WTC11 (cell line): ENCODE measurements at places on chromosomes 7 and 10. TPM values are rescaled to one million over a fixed set of nuclear protein-coding genes. Genes with fewer than 3 reads are reported as not detected.

- no peak for DNase-seq
Observed at GRCh38 chr10:29959586-29959985, 99.8 kb downstream of the JCAD start.

Gene CEP55
- 15.7 to 17.3 TPM (median 15.8 TPM) in 3 replicates for total RNA-seq

DNA sequence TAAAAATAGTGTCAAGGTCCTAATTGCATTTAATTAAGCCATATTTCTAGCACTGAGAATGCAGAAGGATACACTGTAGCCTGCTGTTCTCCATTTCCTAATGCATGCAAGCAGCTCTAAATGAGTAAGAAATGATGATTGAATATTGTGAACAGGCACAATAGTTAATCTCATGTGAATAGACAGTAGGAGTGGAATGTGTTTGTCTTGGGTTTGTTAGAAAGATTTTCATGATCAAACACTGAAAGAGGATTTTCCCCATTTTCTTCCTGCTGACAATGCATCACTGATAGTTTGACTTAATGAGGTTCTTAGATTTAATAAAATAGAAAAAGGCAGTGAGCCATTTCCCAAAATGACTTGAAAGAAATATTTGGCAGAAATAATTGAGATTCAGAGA is 43.1 kb upstream of the TRUB1 start:
- no peak for DNase-seq

Gene HOXA1
- total RNA-seq = not detected in 3 replicates

Gene CCL24
- total RNA-seq = not detected in 3 replicates

DNA sequence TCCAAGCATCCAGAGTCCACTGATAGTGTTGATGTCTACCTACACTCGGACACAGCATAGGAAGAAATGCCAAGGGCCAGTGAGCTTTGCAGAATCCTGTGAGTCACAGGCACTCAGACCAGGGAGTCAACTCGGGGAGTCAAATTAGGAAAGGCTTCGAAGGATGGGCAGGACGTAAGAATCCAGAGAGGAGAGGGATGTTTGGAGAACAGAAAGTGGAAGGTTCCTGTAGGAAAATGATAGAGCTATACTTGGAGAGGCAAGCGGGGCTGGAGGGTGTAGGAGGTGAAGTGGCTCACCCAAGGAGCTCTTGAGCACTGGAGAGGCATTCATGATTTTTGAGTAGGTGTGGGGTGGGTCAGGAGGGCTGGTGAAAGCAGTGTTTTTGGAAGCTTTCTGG is 3.0 kb downstream of the ZYX start:
- DNase-seq = no peak

- no peak for DNase-seq
Observed at GRCh38 chr10:47136866-47137265, 163.1 kb upstream of the GDF10 start.

DNA sequence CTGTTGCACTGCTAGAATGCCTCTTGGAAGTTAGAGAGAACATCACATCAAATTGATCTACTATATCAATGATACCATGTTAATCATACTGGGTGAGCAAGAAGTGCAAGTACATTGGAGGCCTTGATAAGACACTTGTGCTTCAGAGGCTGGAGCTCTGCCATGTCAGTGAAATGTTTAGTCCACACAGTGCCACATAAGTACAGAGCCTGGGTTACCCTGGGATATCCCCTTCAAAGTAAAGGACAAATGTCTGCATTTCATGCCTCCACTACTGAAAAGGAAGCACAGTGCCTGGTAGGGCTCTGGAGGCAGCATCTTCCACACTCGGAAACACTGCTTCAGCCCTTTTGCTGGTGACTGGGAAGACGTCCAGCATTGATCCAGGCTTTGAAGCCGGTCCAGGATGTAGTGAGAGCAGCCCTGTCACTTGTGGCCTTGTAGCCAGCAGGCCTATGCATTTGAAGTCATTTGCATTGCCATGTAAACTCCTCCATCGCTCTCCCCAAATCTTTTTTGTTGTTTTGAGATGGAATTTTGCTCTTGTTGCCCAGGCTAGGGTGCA is 15.7 kb upstream of the STN1 start:
- DNase-seq = no peak

Gene ARHGEF35
- 28.1 to 39.2 TPM (median 37.0 TPM) in 3 replicates for total RNA-seq

DNA sequence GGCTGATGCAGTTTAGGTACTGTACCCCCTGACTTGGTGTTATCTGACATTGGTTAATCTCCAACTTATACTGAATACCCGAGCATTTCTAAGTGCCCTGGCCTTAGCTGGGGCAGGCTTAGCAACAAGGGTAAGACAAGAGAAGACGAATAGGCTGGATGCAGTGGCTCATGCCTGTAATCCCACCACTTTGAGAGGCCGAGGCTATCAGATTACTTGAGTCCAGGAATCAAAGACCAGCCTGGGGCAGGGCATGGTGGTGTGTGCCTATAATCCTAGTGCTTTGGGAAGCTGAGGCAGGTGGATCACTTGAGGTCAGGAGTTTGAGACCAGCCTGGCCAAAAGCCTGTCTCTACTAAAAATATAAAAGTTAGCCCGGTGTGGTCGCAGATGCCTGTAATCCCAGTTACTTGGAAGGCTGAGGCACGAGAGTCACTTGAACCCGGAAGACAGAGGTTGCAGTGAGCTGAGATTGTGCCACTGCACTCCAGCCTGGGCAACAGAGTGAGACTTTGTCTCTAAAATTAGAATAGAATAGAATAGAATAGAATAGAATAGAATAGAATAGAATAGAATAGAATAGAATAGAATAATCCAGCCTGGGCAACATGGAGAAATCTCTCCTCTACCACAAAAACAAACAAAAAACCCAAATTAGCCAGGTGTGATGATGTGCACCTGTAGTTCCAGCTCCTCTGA is 108.9 kb downstream of the BICC1 start:
- DNase-seq = no peak

Gene SYT15
- total RNA-seq = 1.2 to 1.6 TPM (median 1.5 TPM) in 3 replicates

GRCh38 chr10:104445359-104445758 is 91.7 kb downstream of the CFAP58 start:
- DNase-seq = no peak

Gene CYP26A1
- 2.1 to 3.4 TPM (median 3.1 TPM) in 3 replicates for total RNA-seq

- DNase-seq = no peak
Observed at GRCh38 chr10:72694476-72695369, 2.8 kb downstream of the MCU start.

Gene HOXA10
- 0.07 TPM in 1 of 3 replicates, not detected in the others for total RNA-seq

DNA sequence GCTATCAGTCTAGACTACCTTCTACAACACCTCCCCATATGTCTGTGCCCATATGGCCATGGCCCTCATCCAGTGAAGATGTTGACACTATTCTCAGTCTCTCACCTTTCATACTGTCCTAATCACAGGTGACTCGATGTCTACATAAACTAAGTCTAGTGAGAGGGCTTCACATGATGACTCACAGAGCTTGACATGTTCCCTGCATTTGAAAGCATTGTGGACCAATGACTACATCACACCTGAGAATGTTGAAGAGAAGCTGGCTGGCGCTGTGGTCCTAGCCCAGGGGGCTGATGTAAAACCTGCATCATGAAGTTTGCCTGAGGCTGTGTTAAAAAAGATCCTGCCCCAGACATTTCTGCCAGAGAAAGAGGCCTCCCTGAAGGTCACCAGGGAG is 167.2 kb downstream of the NPSR1 start:
- DNase-seq = no peak

Gene NPSR1
- total RNA-seq = not detected in 3 replicates

GRCh38 chr10:11049806-11050205 is 32.1 kb downstream of the CELF2 start:
- no peak for DNase-seq

DNA sequence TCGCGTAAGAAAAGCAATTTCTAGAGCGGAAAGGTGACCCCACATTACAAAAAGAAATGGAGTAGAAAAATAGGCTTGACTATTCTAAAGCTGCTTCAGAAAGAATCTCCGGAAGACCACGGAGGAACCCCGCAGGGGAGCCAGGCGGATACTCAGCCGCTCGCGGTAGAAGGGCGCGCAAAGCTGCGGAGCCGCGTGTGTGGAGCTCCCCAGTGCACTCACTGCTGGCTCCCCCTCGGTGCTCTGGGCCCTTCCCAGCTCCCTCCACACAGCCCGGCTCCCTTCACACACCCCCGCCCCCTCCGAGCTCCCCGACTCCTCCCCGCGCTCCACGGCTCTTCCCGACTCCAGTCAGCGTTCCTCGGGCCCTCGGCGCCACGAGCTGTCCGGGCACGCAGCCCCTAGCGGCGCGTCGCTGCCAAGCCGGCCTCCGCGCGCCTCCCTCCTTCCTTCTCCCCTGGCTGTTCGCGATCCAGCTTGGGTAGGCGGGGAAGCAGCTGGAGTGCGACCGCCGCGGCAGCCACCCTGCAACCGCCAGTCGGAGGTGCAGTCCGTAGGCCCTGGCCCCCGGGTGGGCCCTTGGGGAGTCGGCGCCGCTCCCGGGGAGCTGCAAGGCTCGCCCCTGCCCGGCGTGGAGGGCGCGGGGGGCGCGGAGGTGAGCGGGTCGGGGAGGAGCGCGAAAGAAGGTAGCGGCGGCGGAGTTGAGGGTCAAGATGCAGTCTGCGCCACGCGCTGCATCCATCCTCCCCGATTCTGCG is at the start of gene STEAP2:
TSS of gene STEAP2 (plus strand) at position 350 of the 758 bp plus-strand sequence. CDS start 13,343 bp downstream, outside the sequence.
- peak; percentile 91 for DNase-seq
